ENCODE measurements at places on chromosomes 12 and 14.
A peak's percentile ranks its signal among the peaks of the same experiment; 100 is the strongest.

DNA sequence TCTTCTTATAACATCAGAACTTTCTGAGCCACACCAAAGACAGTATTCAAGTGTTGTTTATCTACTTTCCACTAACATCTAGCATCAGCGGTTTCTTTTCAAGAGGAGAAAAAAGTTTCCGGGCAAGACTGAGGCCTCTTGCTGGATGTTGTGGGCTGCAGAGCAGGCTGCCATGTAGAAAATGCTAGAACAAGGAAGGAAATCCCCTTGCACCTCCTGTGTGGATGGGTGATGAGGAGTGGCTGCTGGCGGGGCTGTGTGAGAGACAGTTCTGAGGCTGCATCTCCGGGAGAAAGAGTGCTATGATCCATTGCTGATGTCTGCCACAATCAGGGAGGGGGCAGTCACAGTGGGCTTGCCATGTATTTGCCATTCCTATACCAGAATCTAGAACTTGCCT, 37.8 kb upstream of the PPP1CC start:
- DNase-seq: no peak

DNA sequence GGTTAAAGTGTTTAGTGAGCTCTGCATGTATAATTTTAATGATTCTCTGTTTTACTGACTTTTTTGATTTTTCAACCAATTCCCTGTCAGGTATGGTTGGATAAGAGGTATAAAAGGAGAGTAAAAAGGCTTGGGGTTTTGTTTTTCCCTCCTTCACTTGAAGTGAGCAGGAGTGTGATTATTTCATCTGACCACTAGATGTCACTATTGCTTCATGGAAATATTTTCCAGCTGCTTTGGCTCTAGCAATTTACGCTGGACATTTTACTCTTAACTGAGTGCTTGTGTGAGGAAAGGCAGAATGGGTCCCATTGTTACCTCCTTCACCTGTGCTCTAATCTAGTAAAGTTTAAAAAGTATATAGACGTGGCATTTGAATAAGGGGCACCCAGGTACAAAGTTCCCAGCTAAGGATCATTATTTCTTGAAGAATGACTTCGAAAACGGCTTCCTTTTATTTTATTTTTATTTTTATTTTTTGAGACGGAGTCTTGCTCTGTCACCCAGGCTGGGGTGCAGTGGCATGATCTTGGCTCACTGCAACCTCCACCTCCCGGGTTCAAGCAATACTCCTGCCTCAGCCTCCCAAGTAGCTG, 66.5 kb downstream of the TBC1D30 start:
- DNase-seq: peak; percentile 58

DNA sequence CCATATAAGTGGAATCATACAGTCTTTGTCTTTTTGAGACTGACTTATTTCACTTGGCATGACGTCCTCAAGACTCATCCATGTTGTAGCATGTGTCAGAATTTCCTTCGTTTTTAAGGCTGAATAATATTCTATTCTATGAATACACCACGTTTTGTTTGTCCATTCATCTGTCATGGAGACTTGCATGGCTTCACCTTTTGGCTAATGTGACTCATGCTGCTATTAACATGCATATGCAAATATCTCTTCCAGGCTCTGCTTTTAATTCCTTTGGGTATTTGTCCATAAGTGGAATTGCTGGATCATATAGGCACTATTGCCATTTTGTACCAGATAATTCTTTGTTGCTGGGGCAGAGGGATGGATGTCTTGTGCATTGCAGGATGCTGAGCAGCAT, 19.6 kb upstream of the WSCD2 start:
- no peak for DNase-seq

GRCh38 chr12:49806321-49806813, 21.8 kb downstream of the NCKAP5L start:
- DNase-seq: no peak

DNA sequence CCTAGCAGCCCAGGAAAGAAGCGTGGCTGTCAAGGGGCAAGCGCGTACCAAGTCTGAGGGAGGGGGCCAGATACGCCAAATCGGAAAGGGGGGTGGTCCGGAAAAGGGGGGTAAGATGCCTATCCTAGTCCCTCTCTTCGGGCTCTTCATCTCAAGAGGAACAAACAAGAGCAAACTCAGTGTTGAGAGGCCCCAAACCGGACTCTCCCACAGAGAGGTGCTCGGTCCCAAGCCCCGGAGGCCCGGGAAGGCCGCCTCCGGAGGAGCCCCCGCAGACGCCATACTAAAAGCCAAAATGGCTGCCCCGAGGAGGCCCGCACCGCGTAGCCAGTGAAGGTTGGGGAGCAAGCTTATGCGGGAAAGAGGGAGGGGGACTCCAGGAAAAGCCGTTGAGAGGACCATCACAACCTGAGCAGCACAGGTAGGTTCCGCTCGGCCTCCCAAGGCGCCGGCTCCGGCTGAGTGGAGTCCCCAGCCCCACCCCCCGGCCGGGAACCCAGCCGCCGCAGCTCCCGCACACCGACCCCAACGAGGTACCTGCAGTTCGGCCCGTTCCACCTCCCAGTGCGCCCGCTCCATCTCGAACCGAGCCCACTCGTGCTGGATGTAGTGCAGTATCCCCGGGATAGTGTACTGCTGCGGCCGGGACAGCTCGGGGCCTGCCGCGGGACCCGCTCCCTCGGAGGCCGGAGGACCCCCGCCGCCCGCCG, at the start of gene AP4S1:
Gene AP4S1 (plus strand): TSS at position 283 of the 710 bp plus-strand sequence. CDS start 40,548 bp downstream, outside the sequence.
- no peak for DNase-seq

- no peak for DNase-seq
Observed at GRCh38 chr12:48084066-48084465, 21.8 kb downstream of the SENP1 start.

- DNase-seq: no peak
Observed at GRCh38 chr12:96445691-96446583, 43.4 kb upstream of the CFAP54 start.

GRCh38 chr14:52902971-52903619, 47.8 kb downstream of the FERMT2 start:
- no peak for DNase-seq

DNA sequence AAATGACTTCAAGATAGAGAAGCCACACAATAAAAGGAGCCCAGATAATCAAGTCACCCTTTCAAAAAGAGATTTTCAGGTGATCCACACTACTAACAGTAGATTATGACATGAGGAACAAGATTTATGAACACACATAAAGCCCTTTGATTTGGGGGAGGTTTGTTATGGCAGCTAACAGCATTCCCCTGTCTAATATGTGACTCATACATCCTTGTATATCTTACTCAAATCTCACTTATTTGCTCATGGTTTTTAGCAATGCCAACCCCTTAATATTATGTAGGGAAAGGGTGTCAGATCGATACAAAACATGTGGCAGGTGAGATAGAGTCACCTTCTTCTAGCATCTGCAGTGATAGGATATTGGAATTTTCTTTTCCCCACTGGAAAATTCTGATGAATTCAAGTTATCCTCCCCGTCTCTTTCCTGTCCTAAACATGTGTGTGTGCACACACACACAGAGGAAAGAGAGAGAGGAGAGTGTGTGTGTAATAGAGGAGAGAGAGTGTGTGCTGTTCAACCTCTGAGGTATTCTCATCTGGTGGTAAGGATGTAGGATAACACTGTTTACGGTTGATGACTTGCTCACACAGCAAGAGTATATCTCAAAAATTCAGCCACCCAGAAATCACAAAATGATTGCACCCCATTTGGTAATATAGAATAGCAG, 319.9 kb downstream of the KCNC2 start:
- DNase-seq: no peak

Data from DMS153 (cell line).